ENCODE measurements at places on chromosomes 12 and 14.

DNA sequence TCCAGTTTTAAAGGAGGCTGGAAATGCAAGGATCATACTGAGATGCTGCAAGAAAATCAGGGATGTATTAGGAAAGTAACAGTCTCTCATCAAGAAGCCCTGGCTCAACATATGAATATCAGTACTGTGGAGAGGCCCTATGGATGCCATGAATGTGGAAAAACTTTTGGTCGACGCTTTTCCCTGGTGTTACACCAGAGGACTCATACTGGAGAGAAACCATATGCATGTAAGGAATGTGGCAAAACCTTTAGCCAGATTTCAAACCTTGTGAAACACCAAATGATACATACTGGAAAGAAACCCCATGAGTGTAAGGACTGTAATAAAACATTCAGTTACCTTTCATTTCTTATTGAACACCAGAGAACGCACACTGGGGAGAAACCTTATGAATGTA, 24.5 kb downstream of the ZNF891 start:
- DNase-seq: no peak

- DNase-seq: no peak
These were observed 13.7 kb downstream of the AK7 start for GRCh38 chr14:96405677-96406076.

- DNase-seq: no peak
These were observed 44.4 kb downstream of the JAG2 start for GRCh38 chr14:105123981-105124765.

- DNase-seq: no peak
These were observed 173.6 kb downstream of the CALM1 start for GRCh38 chr14:90570461-90570860.
